Neural crest cell (in vitro differentiated cells): ENCODE measurements at places on chromosomes 12 and 14. TPM values are rescaled to one million over a fixed set of nuclear protein-coding genes. Genes with fewer than 3 reads are reported as not detected.

Gene SIX6
- total RNA-seq, result not detected in 2 replicates

Gene PPP1R1A
- total RNA-seq, result 9.1 and 10.3 TPM in 2 replicates

Gene NTN4
- total RNA-seq, result 5.7 and 6.0 TPM in 2 replicates

Gene ANKS1B
- total RNA-seq, result 5.6 and 8.4 TPM in 2 replicates

Gene FGF6
- not detected in 2 replicates for total RNA-seq

Gene RILPL2
- total RNA-seq, result 1.6 and 1.9 TPM in 2 replicates

Gene GALNT16
- total RNA-seq, result 18.5 and 20.1 TPM in 2 replicates

Gene TSPAN19
- total RNA-seq, result 0.36 and 0.84 TPM in 2 replicates

Gene DBX2
- total RNA-seq, result not detected in 2 replicates

Gene TEX22
- 4.4 and 5.2 TPM in 2 replicates for total RNA-seq

Gene RPL10L
- total RNA-seq, result not detected in 2 replicates

Gene TCL1B
- total RNA-seq, result not detected in 2 replicates

Gene HSPB8
- 0.50 and 0.58 TPM in 2 replicates for total RNA-seq

Gene C12orf60
- 2.5 and 2.9 TPM in 2 replicates for total RNA-seq
